NCI-H1092 (cell line): ENCODE measurements at places on chromosomes 3 and 15.

GRCh38 chr15:51192521-51193280 is 98.0 kb upstream of the TNFAIP8L3 start:
- DNase-seq: peak; percentile 61

- no peak for DNase-seq
These were observed 155.0 kb downstream of the RSRC1 start for GRCh38 chr3:158264894-158265293.

DNA sequence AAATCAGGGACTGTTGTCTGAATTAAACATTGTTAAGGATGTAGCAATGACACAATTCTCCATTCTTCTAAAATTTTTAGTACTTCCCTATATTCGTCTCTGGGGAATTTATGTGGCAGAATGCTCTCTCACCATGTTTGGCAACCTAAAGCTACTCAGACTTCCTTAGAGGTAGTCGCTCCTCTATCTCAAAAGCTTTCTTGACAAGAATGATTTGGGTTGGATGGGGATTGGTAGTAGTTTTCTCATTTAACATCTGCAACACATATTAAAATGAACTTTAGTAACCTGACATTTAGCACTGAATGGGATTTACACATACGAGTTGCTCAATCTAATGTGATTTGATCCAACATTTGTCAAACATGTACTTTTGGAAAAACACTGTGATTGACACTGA is 233.3 kb downstream of the RBMS3 start:
- DNase-seq: no peak

DNA sequence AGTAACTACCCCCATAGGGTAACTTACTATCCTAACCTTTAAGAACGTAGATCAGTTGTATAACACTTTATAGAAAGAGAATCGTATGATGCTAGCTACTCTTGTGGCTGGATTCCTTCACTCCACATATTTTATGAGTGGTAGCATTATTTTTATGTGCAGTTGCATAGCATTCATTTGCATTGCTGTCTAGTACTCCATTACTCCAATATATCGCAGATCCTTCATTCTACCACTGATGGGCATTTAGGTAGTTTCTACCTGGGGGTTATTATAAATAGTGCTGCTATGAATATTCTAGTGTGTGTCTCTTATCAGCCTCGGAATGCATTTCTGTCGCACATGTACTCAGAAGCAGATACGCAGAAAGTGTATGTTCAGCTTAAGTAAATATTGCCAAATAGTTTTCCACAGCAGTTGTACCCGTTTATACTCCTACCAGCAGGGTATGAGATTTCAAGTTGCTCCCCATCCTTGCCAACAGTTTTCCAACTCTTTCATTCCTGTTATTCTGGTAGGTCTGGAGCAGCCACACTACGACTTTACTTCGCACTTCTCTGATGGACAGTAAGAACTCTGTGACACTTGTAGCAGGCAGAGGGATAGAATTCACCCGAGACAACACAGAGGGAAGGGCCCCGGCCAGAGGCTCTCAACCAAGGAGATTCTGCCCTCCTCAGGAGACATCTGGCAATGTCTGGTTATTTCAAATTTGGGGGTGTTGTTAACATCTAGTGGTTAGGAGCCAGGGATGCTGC is 9.8 kb upstream of the VGLL4 start:
- DNase-seq: no peak

- DNase-seq: no peak
These were observed 116.7 kb upstream of the LPP start for GRCh38 chr3:188037195-188037718.

DNA sequence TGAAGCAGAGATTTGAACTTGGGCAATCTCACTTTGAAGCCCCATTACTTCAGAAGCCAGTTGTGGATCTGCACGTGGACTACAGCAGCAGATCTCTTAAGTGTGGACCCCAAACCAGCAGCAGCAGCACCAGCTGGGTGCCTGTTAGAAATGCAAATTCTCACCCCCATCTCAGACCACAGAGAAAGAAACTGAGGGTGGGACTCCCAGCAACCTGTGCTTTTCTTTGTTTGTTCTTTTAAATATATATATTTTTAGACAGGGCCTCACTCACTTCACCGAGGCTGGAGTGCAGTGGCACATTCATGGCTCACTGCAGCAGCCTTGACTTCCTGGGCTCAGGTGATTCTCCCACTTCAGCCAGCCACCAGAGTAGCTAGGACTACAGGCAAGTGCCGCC is 53.2 kb downstream of the SLTM start:
- no peak for DNase-seq

GRCh38 chr3:183359036-183359435 is 69.4 kb downstream of the MCF2L2 start:
- DNase-seq: no peak

- peak; percentile 58 for DNase-seq
These were observed 6.3 kb downstream of the RPP25 start for GRCh38 chr15:74950078-74950908.

DNA sequence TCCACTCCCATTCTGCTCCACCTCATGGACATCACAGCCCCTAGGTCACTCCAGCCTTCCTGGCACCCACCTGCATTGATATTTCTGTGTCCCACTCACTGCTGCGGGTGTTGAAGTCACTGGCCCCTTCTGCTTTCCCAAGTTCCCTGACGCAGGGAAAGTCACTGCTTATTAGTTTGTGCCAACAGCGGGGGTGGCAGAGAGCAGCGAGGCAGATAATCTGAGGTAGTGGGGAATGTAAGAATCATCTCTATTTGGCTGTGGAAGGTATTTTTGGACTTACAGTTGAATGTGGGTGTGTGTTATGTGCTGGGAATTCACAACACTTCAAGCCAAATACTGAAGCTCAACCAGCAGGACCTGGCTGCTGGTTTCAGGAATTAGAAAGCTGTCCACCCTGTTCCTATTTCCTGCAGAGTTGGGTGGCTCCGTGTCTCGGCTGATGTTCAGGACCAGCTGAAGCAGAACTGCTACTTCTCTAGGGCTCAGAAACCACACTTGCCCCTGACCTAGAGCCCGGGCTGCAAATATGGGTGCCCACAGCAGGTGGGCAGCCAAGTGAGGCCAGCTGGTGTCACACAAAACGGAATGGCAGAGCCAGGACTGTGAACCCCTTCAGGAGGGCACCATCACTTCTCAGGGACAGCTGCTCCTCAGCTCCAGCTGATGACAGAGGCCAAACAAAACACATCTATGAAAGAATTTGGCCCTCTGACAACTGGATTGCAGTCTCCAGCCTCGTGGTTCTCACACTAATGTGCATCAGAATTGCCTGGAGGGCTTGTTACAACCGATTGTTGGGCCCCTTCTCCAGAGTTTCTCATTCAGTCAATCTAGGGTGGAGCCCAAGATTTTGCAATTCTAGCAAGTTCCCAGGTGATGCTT is 57.7 kb downstream of the SEMA5B start:
- peak; percentile 57 for DNase-seq

GRCh38 chr3:97687734-97688133 is 76.8 kb upstream of the ARL6 start:
- no peak for DNase-seq

DNA sequence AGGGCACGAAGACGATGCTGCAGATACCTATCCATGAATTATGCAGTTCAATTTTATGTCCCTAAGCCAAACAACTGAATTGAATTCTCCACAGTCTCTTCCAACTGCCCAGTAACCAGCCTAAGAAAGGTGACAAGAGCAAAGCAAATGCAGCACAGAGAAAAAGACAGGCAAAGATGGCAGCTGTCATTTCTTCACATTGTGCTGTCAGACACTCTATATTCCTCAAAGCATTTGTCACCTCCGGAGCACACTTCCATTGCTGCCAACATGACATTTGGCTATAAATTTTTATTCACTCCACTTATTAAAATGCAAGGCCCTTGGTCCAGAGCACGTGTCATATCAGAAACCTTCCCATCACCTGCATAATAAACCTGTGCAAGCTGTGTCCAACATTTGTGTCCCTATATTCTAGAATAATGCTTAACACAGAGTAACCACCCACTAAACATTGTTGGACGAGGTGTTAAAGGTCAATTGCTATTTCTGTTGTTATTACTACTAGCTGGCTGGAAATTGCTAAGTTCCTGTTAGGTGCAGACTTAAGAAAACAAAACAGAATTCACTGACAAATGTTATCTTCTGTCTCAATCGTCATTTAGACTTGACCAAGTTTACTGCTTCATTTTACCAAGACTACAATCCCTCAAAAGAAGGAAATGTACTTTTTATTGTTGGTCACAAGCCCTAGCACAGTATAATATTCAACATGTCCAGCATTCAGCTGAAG is 89.7 kb downstream of the MAGI1 start:
- DNase-seq: no peak

DNA sequence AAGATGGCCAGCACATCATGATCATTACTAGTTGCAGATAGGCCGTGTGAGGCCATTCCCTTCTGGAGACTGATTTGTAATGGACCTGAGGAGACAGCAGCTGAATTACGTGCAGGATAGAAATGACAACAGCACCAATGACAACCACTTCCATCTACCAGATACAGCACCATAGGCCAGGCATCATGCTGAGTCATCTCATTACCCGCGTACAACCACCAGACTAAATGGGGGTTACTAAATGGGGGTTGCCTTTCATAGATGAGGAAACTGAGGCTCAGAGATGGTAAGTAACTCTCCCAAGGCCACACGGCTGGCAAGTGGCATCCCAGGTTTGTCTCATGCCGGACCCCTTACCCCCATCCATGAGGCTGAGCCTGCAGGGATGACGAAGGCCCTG is 32.8 kb upstream of the FAM107A start:
- DNase-seq: no peak

GRCh38 chr3:154766765-154767503 is 313.2 kb upstream of the MME start:
- no peak for DNase-seq

DNA sequence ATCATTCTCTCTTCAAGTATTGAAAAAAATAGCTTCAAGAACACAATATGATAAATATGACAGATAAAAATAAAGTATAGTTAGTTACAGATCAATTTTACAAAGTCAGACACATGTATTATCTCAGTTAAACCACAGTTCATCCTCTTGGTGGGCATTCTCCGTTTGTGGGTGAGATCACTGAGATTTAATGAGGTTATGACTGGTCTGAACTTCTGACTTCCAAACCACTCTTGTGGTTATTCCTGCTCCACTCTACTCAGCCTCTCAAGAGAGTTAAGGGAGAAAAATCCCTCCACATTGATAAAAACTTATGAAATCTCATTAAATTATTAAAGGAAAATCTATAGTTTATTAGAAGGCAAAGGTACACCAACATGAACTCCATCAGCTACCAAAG is 229.9 kb upstream of the LRTM1 start:
- DNase-seq: no peak

DNA sequence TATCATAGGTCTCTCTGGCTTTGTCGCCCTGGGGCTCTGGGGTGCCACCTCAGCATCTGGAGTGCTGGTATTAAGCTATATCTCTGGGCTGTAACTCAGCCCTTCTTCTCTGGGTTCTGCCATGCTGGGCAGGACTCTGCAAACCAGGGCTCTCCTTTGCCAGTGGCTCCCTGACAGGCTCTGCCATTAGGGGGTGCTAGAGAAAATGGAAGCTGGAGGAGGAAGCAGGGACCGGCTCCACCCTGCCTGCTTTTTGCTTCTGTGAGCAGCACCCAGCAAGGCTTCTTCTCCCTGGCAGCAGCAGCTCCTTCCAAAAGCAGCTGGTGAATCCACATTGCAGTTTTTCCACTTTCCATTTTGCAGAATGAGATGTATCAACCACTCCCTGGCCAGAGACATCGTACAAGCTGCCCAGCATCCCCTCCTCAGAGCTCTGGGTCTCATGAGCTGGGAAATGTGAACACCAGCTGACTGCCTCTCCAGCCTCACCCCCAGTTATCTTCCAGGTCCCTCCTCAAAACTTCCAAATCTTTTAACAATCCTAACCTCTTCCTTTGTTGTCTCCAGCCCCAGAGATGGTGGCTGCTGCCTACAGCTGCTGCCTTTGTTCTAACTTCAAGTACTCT is 165.0 kb downstream of the ABHD5 start:
- peak; percentile 34 for DNase-seq

- DNase-seq: no peak
These were observed 362.1 kb upstream of the AGTR1 start for GRCh38 chr3:148335612-148336011.

GRCh38 chr15:29969562-29970401 is 113.0 kb upstream of the GOLGA8J start:
- no peak for DNase-seq

DNA sequence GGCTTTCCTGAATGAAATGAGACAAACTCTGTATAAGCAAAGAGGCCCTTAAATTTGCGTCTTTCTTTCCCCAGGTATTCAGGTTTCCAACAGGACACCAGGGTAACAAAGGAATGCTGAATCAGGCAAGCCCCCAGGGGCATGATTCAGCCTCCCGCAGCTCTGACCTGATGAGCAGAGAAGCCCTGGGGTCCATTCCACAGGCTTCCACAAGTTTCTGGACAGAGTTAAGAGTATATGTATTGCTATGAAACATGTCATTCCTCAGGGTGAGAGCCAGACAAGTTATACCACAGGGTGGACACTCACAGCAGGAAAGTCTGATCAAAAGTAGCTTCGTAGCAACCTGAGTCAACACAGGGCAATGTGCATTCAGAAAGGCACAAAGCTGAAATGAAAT is 68.1 kb upstream of the CTNNB1 start:
- no peak for DNase-seq

DNA sequence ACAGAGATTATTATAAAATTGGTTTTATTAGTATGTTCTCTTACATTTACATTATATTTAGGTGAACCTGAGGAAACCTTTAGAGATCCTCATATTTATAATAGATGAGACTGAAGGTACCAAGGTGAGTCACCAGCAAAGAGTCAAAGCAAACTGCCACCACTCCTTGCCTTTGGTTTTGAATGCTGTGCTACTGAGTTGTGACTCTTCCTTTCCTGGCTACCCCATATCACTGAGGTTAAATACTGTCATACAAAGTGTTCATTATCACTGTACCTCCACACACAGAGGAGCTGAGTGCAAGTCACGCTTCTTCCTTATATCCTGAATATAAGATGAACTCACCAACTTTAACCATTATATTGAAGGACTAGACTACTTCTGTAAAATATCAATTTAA is 168.2 kb downstream of the CBLB start:
- DNase-seq: no peak

DNA sequence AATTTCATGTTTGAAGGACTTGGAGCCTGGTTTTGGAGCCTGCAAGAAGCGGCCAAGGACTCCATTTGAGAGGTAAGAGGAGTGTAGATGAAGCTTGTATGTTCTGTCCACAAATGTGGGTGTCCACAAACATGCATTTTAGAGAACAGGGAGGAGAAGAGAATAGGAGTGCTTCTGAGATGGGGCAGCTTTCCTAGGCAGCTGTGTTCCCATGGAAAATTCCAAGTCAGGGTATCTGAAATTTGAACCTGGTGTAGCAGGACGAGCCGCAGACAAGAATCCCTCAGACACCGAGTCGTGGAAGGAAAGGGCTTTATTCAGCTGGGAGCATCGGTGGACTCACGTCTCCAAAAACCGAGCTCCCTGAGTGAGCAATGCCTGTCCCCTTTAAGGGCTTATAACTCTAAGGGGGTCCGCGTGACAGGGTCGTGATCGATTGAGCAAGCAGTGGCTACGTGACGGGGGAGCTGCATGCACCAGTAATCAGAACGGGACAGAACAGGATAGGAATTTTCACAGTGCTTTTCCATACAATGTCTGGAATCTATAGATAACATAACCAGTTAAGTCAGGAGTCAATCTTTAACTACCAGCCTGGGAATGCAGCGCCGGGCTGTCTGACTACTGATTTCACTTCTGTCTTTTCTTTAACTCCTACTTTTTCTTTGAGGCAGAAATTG is 71.4 kb upstream of the WDR72 start:
- DNase-seq: no peak
